H7 (cell line): ENCODE measurements at places on chromosomes 7 and 10.

- DNase-seq: no peak
Measured at GRCh38 chr7:73831584-73831833, 713 bp downstream of the CLDN4 start.

DNA sequence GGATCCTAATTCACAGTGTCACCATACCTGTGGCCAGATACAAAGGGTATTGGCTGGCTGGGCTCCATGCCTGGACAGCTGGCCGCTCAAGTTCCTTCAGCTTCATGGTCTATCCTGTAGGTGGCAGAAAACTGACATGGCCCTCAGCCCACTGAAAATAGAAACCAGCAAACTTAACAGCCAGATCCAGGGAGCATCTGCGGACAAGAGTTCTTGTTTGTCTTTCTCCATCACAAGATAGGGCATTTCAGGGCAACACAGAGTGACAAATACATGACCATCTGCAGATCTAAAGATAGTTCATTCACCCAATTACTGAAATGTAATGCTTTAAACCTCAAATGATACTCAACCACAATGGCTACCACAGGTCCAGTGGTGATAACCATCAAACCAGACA is 2.8 kb downstream of the SEC31B start:
- peak; percentile 61 for DNase-seq

- no peak for DNase-seq
Measured at GRCh38 chr7:106231856-106232490, 52.8 kb downstream of the NAMPT start.

DNA sequence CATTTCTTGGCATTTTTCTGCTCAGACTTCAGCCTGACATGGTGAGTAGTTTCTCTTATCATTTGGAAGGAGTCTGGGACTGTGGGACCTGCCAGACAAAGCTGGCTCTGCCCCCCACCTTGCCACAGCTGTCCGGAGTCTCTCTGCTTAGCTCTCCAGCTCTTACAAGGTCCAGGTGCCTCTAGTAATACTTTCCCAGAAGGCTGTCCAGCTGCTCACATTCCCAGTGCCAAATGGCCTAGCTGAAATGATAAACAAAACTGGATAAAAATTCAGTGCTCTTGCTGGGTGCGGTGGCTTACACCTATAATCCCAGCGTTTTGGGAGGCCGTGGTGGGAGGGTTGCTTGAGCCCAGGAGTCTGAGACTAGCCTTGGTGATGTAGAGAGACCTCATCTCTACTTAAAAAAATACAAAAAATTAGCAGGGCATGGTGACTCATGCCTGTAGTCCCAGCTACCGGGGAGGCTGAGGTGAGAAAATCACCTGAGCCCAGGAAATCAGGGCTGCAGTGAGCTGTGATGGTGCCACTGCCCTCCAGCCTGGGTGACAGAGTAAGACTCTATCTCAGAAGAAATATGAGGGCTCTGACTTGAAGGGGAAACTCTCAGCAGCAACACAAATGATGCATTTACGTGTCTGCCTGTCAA is 86.8 kb downstream of the C10orf90 start:
- DNase-seq: no peak

DNA sequence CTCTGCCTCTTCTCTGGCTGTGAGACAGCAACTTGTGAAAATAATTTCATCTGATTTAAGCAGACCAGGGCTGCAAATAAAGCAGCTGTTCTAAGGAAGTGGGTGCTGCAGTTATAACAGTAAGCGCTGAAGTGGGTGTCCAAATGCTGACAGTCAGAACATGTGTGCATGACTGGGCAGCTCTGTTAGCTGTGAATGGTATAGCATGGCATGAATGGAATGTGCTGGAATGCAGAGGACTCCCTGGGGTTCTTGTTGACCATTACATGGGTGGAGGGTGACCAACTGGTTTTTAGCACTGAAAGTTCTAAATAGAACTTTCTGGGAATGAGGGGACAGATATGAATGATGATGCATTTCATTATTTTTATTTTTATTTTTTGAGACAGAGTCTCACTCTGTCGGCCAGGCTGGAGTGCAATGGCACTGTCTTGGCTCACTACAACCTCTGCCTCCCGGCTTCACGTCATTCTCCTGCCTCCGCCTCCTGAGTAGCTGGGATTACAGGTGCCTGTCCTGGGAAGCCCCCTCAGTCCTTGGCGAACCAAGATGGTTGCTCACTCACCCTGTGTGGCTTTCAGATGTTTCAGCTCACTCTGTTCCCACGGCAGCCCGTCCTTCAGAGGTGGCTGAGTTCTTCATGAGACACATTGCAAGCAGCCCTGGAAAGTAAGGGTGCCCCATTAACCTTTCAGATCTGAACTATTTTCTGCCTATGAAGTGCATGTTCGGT is 319.8 kb upstream of the PHYHIPL start:
- DNase-seq: peak; percentile 7

DNA sequence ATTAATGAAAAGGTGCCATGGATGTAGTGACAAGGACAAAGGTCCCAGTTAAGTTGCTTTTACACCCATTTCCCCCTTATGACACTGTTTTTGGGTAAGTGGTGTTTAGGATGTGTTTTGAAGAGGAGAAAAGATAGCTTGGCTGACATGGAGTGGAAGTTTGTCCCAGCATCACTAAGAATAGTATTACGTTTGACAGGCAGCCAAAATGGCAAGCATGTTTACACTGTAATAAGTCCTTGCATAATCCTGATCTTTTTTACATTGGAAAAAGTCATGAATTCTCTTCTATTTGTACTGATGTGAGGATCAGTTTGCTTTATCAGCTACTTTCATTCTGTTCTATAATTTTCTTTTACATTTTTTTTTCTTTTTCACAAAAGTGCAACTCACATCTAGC is 137.8 kb downstream of the CHRM2 start:
- DNase-seq: no peak

DNA sequence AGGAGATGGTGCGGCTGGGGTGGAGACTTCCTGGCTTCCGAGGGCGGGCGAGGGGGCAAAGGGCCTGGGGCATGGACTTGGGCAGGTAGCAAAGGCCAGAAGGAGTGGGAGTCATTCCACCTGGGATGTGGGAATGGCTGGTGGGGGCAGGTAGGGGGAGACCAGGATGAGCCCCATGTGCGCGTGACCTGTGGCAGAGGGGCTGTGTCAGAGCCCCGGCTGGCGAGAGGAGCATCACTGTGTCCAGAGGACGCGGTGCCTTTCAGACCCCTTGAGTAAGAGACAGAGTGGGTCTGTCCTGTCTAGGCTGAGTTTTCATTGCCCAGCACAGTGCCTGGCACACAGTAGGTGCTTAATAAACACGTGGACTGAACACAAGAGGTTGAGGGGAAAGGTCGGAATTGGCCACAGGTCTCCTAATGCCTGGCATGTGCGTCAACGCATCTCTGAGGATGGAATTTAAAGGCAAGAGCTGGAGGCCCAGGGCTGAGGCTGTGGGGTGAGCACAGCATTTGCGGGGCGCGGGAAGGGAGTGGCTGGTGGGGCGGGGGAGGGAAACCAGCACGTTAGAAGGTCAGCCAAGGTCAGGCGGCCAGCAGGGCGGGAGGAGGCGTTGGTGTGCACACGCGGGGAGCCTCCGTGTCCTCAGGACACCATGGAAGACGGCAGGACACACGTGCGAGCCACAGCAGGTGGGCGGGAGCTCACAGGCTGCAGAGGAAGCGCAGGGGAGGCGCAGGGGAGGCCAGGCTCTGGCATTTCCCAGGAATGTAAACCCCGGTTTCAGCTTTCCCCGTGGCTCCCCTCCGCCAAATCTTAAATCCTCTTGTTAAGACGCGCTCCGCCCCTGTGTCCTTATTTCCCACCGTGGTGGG is 51.8 kb downstream of the CUX1 start:
- DNase-seq: peak; percentile 91

GRCh38 chr10:79243181-79244067 is 103.8 kb upstream of the PPIF start:
- peak; percentile 94 for DNase-seq

GRCh38 chr10:97826892-97827291 is 22.8 kb upstream of the GOLGA7B start:
- no peak for DNase-seq

DNA sequence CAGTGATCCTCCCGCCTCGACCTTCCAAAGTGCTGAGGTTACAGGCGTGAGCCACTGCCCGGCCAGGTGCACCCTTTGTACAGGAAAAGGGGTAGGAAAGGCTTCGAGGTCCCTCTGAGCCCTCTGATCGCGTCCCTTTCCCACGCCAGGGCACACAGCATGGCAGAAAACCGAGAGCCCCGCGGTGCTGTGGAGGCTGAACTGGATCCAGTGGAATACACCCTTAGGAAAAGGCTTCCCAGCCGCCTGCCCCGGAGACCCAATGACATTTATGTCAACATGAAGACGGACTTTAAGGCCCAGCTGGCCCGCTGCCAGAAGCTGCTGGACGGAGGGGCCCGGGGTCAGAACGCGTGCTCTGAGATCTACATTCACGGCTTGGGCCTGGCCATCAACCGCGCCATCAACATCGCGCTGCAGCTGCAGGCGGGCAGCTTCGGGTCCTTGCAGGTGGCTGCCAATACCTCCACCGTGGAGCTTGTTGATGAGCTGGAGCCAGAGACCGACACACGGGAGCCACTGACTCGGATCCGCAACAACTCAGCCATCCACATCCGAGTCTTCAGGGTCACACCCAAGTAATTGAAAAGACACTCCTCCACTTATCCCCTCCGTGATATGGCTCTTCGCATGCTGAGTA is 871 bp downstream of the POP7 start:
- DNase-seq: peak; percentile 48

- DNase-seq: no peak
Measured at GRCh38 chr7:36367561-36368077, 22.0 kb upstream of the ANLN start.

DNA sequence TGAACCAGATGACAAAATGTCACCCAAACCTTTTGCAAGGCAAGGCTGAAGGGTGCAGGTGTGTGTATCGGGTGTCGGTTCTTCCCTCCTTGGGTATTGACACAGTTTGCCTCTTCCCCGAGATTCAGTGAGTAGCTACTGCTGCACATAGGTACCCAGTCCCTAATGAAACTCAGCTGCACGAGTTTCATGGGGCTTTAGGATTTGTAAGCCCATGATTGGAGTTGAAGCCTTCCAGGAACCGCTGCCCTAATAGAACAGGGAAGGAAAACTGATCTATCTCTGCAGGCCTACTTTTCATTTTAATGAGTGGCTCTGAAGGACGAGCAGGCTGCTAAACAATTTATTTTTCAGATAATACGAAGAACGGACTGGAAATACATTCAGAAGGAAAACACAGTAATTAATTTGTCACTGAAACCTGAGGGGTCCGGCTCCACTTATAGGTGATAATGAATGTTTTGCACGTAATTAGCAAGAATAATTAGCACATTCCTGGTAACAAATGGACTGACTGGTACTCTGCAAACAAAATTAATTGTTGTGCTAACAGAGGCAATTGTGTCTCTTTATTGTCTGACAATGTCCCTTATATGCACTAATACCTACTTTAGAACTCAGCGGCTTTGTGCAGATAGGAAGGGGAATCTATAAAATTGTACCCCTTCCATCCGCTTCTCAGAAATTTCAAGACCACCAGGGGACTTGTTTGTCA is 49.6 kb upstream of the FZD8 start:
- DNase-seq: no peak

DNA sequence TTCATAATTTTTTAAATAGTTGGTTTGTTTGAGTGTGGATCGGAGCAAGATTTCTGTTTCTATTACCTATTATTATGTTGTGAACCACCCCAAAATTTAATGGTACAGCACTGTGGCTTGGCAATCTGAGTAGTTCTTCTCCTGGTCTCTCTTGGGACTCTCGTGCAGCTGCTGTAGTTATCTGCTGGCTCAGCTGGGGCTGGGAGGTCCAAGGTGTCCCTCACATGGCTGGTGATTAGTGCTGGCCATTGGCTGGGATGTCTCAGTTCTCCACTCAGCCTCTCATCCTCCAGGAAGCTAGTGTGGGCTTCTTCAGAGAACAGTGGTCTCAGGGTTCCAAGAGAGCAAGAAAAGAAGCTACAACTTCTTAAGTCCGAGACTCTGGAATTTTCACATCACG is 15.4 kb downstream of the NPFFR1 start:
- no peak for DNase-seq

- no peak for DNase-seq
Measured at GRCh38 chr10:34731885-34732701, 83.0 kb downstream of the PARD3 start.

- DNase-seq: peak; percentile 74
Measured at GRCh38 chr7:28272461-28272877, 91.9 kb upstream of the JAZF1 start.

DNA sequence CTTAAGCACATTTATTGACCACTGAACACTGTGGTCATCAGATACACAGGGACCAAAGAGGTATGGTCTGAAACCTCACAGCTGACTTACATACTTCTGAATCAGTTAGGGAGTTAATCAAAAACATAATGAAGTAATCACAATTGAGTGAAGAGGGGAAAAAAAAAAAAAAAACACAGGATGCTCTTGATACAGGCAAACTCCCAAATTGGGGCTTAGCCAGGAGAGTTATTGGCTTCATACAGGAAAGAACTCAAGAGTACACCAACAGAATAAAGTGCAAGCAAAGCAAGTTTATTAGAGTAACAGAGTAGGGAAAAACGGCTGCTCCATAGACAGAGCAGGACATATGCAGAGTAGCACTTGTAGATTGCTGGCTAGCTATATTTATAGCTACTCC is 917.0 kb downstream of the CNTNAP2 start:
- DNase-seq: no peak

GRCh38 chr7:100418930-100419659 is 9.4 kb downstream of the ZCWPW1 start:
- DNase-seq: no peak

- peak; percentile 82 for DNase-seq
Measured at GRCh38 chr10:8047452-8048280, 6.8 kb upstream of the GATA3 start.

- DNase-seq: no peak
Measured at GRCh38 chr10:93208717-93209464, 135.2 kb downstream of the CYP26A1 start.

- DNase-seq: no peak
Measured at GRCh38 chr7:2120251-2120660, 112.5 kb downstream of the MAD1L1 start.

DNA sequence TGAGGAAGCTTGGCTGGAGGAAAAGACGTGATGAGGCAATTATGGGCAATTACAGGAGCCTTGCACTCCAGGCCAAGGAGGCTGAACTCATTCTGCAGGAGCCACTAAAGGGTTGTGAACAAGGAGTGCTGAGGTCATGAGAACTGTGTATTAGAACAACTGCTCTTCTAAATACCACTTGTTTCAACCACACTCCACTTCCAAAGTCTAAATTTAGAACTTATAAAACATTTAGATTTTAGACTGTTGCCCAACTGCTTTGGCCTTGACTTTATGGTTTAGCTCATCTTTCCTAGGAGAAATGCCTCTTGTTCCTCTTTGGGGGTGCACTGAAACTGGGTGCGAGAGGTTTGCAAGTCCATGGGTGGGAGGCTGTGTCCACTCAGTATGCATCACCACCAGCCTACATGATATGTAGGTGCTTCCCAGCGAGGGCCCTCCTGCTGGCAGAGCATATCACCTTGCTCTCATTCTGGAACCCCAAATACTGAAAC is 199.7 kb upstream of the AOAH start:
- no peak for DNase-seq

GRCh38 chr10:17062493-17062892 is 67.1 kb downstream of the CUBN start:
- no peak for DNase-seq

- DNase-seq: peak; percentile 23
Measured at GRCh38 chr7:90298145-90299038, 22.7 kb downstream of the FAM237B start.

GRCh38 chr7:139767561-139767982 is 10.2 kb downstream of the HIPK2 start:
- DNase-seq: no peak

GRCh38 chr10:35140126-35140525 is 13.5 kb downstream of the CREM start:
- no peak for DNase-seq
